ENCODE measurements at places on chromosomes 6 and 20. TPM values are rescaled to one million over a fixed set of nuclear protein-coding genes. Genes with fewer than 3 reads are reported as not detected.

DNA sequence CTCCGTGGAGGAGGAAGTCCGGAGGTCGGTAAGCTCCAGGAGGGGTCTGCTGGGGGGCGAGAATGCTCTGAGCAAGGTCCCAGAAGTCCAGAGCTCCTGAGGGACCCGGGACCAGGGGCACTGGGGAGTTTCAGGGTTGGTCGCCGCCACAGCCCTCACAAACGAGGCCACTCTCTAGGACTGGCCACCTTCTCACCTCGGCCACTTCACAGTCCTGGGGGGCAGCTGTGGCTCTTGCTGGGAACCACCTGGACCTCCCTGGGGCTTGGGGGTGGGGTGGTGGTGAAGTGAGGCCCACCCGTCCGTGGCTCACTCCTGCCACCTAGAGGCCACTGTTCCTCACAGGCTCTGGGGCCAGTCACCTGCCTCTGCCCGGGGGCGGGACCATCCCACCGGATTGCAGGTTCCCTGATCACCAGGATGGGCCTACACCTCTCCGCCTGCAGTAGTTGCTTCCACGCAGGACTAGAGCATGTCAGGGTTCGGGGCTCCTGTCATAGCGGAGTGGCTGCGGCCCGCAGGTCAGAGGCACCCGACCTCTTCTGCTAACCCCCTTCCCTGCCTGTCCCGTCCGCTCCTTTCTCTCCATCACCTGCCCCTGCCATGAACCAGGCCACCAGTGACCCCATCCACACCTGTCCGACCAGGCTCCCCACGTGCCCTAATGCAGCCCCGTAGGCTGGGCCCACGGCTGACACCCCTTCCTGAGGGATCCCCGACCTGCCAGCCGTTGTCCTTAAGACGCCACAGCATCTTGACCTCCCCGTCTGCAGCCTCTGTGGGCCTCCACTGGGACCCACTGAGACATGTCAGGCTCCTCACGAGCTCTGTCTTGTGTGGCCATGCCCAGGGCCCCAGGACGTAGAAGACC, 5.1 kb upstream of the TCEA2 start:
- H3K36me3 ChIP-seq = no peaks in the 10 kb centered on the region
- H3K27ac ChIP-seq = peak overlapping the region; percentile 36
- H3K27me3 ChIP-seq = no peaks in the 10 kb centered on the region
- DNase-seq = peak; percentile 82
- peaks cover 5% of the 10 kb centered on the region for H3K4me1 ChIP-seq
- no peak overlapping the region for H3K4me3 ChIP-seq

DNA sequence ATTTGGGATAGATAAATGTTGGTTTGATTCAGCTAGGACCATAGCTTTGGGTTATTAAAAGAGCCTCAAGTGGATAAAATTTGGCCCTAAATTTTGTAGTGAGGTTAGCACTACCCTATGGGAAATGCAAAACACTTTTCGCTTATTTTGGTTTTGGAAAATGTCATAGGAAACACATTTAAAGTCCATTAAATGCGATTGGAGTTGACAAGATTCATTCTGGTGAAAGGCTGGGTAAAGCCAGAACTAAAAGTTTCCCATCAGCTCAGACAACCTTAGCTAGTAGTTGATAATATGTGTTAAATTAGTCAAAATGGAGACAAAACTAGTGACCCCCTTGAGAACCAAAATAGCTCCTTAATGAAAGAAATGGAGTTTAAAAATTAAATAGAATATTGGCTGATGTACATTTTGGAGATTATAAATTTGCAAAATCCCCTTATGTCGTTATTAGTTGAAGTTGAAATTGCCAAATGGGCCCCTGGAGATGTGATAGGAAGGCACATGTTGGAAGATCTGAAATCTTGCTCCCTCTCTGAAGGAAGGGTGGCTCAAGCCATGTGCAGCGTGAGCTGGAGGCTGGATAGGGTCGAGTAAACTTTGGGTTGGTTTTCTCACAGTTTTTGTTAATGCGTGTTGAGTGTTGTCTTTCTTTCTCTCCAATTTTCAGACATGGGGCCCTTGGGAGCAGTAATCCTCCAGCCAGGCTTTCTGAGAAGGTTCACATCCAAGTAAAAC, 72.8 kb downstream of the CD83 start:
- no peak overlapping the region for H3K27ac ChIP-seq
- H3K4me3 ChIP-seq = no peak overlapping the region
- H3K4me1 ChIP-seq = no peaks in the 10 kb centered on the region
- H3K27me3 ChIP-seq = no peaks in the 10 kb centered on the region
- no peaks in the 10 kb centered on the region for H3K36me3 ChIP-seq

Gene MOG
- not detected for total RNA-seq

Gene TRIM31
- total RNA-seq = not detected

DNA sequence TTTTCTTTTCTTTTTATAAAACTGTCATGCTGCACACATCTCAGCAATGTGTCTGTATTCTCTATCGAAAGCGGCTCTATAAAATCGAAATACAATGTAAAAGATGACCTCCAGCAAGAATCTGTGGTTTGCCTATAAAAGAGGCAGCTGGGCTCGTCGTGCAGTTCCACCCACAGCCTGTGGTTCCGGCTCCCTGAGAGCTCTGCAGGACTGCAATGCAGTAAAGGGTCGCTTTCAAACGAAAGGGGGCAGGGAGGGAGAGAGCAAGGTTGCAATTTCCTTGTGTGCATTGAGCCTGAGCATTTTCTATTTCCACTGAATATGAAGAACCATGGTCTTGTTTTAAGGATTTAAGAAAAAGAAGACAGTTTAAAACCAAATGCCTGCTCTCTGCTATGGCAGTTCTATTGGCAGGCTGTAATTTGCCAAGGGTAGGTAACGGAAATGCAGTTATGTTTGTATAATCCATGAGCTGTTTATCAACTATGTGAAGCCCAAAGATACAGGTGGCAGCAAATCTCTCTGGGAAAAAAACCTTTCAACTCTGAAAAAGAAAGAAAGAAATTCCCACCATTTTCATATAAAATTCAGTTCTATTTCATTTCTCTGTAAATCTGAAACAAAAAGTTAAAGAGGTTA, 236.5 kb downstream of the HACE1 start:
- no peak overlapping the region for H3K4me3 ChIP-seq
- H3K27ac ChIP-seq = no peak overlapping the region
- H3K36me3 ChIP-seq = no peaks in the 10 kb centered on the region
- H3K4me1 ChIP-seq = no peaks in the 10 kb centered on the region
- H3K27me3 ChIP-seq = no peaks in the 10 kb centered on the region

GRCh38 chr6:80336911-80337310, 230.4 kb downstream of the BCKDHB start:
- no peaks in the 10 kb centered on the region for H3K36me3 ChIP-seq
- no peak for DNase-seq
- H3K4me1 ChIP-seq = no peaks in the 10 kb centered on the region
- H3K27me3 ChIP-seq = no peaks in the 10 kb centered on the region
- H3K27ac ChIP-seq = no peak overlapping the region

Gene TPBG
- 60.1 TPM for total RNA-seq

DNA sequence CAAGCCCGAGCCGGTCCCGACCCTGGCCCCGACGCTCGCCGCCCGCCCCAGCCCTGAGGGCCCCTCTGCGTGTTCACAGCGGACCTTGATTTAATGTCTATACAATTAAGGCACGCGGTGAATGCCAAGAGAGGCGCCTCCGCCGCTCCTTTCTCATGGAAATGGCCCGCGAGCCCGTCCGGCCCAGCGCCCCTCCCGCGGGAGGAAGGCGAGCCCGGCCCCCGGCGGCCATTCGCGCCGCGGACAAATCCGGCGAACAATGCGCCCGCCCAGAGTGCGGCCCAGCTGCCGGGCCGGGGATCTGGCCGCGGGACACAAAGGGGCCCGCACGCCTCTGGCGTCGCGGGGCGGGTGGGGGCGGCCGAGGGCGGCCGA, 37.5 kb downstream of the YTHDF1 start:
- H3K4me1 ChIP-seq = peaks cover 6% of the 10 kb centered on the region
- H3K36me3 ChIP-seq = no peaks in the 10 kb centered on the region
- no peak overlapping the region for H3K27ac ChIP-seq
- DNase-seq = no peak
- peak overlapping the region; percentile 43 for H3K4me3 ChIP-seq
- peaks cover 53% of the 10 kb centered on the region for H3K27me3 ChIP-seq

- H3K4me1 ChIP-seq = peaks cover 5% of the 10 kb centered on the region
- no peak overlapping the region for H3K4me3 ChIP-seq
- no peak overlapping the region for H3K27ac ChIP-seq
- no peaks in the 10 kb centered on the region for H3K27me3 ChIP-seq
- no peak for DNase-seq
Observed at GRCh38 chr6:134249239-134249758, 68.6 kb downstream of the SGK1 start.

Gene ATP9A
- 14.5 TPM for total RNA-seq

DNA sequence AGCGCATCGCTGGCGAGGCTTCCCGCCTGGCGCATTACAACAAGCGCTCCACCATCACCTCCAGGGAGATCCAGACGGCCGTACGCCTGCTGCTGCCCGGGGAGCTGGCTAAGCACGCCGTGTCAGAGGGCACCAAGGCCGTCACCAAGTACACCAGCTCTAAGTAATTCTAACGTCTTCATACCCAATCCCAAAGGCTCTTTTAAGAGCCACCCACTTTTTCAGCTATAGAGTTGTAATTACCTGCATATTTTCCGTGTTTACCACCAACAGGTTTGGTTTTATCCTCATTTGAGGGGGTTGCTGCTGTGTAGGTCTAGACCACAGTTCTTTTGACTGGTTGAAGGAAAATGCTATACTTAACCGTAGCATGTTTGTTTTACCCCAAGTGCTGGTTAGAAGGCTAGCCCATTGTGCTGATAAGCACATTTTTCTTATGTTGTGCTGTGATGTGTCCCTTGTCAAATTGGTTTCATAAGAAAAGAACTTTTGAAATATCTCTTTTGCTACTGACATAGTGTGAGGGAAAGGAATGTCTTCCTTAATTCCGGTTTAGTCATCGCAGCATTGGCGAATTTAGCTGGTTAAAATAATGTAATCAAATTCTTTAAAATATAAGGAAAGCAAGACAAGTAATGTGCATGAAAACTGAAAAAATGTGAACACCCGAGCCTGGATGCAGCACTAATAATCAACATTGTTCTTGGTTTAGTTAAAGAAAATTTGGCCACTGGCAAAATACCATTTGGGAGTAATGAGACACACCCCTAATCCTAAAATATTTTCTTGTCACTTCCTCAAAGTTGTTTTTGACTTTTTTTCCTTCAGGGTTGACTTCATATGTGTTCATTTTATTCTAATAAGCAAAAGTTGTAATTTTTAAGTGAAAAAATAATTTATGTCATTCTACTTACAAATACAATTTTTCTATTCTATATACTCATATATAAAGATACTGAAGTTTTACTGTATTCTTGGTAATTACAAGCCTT, 112.8 kb downstream of the HFE start:
- peak overlapping the region; percentile 86 for H3K4me3 ChIP-seq
- H3K4me1 ChIP-seq = peaks cover 13% of the 10 kb centered on the region
- H3K36me3 ChIP-seq = no peaks in the 10 kb centered on the region
- H3K27me3 ChIP-seq = no peaks in the 10 kb centered on the region
- DNase-seq = no peak

Gene LRRC73
- total RNA-seq = not detected

DNA sequence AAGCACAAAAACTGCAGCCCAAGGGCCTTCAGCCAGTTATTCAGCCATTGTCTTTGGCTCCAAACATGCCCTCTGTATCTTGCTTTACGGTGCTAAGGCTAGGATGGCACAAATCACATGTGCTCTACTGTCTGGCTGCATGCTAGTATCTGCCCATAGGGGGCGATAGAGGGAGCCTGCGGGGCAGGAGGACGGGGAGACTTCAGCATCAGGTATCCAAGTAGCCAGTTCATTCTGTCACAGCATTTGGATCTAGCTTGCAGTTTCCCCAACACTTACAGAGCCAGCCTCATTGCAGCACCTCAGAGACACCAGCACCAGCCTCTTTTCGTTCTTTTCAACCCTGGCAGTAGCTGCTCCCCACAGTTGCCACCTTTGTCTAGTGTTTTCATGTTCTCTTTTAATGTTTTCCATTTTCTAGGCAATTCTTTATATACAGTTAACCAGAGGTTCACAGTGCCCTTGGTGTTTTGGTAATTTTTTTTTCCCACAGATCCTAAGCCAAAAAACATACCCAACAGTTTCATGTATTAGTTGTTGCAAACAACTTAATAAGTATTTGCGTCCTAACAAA, 705.9 kb downstream of the PTPRT start:
- no peak overlapping the region for H3K4me3 ChIP-seq
- no peak overlapping the region for H3K27ac ChIP-seq
- H3K4me1 ChIP-seq = no peaks in the 10 kb centered on the region
- H3K36me3 ChIP-seq = no peaks in the 10 kb centered on the region
- no peak for DNase-seq

- H3K36me3 ChIP-seq = peaks cover 95% of the 10 kb centered on the region
- no peaks in the 10 kb centered on the region for H3K4me1 ChIP-seq
- H3K4me3 ChIP-seq = no peak overlapping the region
Observed at GRCh38 chr20:62336329-62336728, 30.8 kb downstream of the LAMA5 start.

- H3K27me3 ChIP-seq = no peaks in the 10 kb centered on the region
- H3K4me3 ChIP-seq = no peak overlapping the region
- H3K4me1 ChIP-seq = no peaks in the 10 kb centered on the region
- no peak overlapping the region for H3K27ac ChIP-seq
Observed at GRCh38 chr6:9086331-9086730, 651.0 kb upstream of the SLC35B3 start.

GRCh38 chr6:67887747-67888545, 747.1 kb upstream of the ADGRB3 start:
- no peaks in the 10 kb centered on the region for H3K4me1 ChIP-seq
- no peaks in the 10 kb centered on the region for H3K27me3 ChIP-seq
- H3K36me3 ChIP-seq = no peaks in the 10 kb centered on the region
- DNase-seq = no peak
- H3K4me3 ChIP-seq = no peak overlapping the region

DNA sequence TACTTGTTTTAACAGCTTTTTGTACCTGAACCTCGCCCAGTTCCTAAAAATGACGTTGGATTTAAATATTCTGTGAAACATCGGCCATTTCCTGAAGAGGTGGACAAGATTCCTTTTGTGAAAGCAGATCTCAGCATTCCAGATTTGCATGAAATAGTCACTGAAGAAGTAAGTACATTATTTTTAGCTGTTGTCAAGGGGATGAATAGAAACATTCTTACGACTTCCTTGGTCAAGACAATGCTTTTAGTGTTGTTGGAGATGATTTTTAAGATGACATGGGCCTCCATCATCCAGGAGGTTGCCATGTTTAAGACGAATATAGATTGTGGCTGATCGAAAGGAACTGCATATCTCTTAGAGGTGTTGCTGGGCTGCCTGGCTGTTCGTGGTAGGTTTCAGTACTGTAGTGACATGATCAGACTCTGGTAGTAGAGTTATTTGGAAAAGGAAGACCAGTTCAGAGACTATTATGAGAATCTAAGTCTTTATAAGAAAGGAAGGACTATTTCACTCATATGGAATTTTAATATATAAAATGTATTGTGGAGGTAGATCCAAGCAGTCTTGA, 29.9 kb upstream of the ADIG start:
- no peak overlapping the region for H3K4me3 ChIP-seq
- no peaks in the 10 kb centered on the region for H3K4me1 ChIP-seq
- no peak overlapping the region for H3K27ac ChIP-seq
- H3K36me3 ChIP-seq = peaks cover 79% of the 10 kb centered on the region

- no peaks in the 10 kb centered on the region for H3K4me1 ChIP-seq
- H3K27me3 ChIP-seq = no peaks in the 10 kb centered on the region
- H3K36me3 ChIP-seq = no peaks in the 10 kb centered on the region
- no peak for DNase-seq
- H3K4me3 ChIP-seq = no peak overlapping the region
- no peak overlapping the region for H3K27ac ChIP-seq
Observed at GRCh38 chr6:14622909-14623505, 505.4 kb downstream of the CD83 start.
